ENCODE measurements at places on chromosomes 3 and 15.

DNA sequence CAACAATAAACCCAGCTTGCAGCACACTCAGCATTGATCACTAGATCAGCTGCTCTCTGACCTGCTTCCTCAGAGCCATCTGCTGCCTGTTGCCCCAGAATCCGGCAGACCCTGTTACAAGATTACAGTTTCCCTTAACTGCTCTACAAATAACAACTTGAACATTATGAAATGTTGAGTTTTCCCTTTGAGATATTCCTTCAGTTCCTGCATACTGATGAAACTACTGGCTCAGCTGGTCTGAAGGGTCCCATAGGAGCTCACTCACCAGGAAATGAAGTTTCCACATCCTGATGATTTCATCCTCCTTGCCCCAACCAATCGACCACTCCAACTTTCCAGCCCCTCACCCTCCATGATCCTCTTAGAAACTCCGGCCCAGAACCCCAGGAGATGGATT lies 281.9 kb downstream of the OCA2 start:
- no peak overlapping the region for H3K4me3 ChIP-seq
- no peaks in the 10 kb centered on the region for H3K4me1 ChIP-seq
- no peak overlapping the region for H3K27ac ChIP-seq
- no peak for DNase-seq
- H3K27me3 ChIP-seq: no peaks in the 10 kb centered on the region

- H3K27ac ChIP-seq: no peak overlapping the region
- no peak overlapping the region for H3K4me3 ChIP-seq
- H3K27me3 ChIP-seq: no peaks in the 10 kb centered on the region
- H3K4me1 ChIP-seq: no peaks in the 10 kb centered on the region
- DNase-seq: no peak
These were observed 43.4 kb downstream of the ARMC8 start for GRCh38 chr3:138230525-138230924.

GRCh38 chr3:165526367-165526766 lies 310.9 kb downstream of the BCHE start:
- no peak overlapping the region for H3K4me3 ChIP-seq
- no peaks in the 10 kb centered on the region for H3K27me3 ChIP-seq
- DNase-seq: no peak
- H3K4me1 ChIP-seq: no peaks in the 10 kb centered on the region

- no peaks in the 10 kb centered on the region for H3K36me3 ChIP-seq
- DNase-seq: no peak
- H3K27ac ChIP-seq: no peak overlapping the region
- no peaks in the 10 kb centered on the region for H3K27me3 ChIP-seq
- H3K4me1 ChIP-seq: no peaks in the 10 kb centered on the region
These were observed 198.6 kb upstream of the IL12A start for GRCh38 chr3:159789742-159790635.

DNA sequence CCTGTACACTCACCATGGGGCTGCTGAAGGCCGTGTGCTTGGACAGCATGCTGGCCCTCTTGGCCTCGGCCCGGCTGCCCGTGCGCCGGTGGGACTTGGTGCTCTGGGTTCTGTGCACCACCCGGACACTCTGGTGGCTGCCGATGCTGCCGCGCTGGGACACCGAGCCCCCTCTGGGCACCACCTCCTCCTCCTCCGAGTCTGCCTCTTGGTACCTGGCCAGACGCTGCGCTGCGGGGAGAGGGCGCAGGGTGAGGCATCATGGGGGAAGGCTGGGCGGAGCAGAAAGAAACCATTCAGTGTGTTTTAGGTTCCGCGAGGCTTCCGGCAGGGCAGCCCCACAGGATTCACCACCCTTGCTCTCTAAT lies 145.0 kb downstream of the ATP10A start:
- no peaks in the 10 kb centered on the region for H3K4me1 ChIP-seq
- no peaks in the 10 kb centered on the region for H3K27me3 ChIP-seq
- H3K4me3 ChIP-seq: no peak overlapping the region
- no peak overlapping the region for H3K27ac ChIP-seq

DNA sequence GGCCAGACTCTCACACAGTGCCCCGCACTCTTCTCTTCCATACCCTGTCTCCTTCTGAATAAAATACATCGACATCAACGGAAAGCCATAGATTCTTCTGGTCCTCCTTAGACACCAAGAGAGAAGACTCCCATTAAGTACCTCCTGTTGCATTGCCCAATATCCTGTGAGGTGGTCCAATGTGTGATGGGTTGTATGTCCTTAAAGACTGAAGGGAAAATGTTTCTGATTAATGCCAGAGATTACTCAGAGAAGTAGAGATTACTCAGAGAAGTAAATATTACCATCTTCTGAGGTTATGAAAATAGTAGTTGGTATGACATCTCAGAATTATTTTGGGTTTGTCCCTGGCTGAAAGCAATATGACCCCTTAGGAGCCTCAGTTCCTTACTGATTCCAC lies 60.8 kb upstream of the GALNT15 start:
- no peak overlapping the region for H3K27ac ChIP-seq
- DNase-seq: no peak
- H3K36me3 ChIP-seq: no peaks in the 10 kb centered on the region
- H3K4me1 ChIP-seq: no peaks in the 10 kb centered on the region

- H3K4me3 ChIP-seq: no peak overlapping the region
- no peaks in the 10 kb centered on the region for H3K27me3 ChIP-seq
- H3K27ac ChIP-seq: no peak overlapping the region
- H3K4me1 ChIP-seq: peaks cover 2% of the 10 kb centered on the region
- H3K36me3 ChIP-seq: no peaks in the 10 kb centered on the region
These were observed 462.7 kb downstream of the PLOD2 start for GRCh38 chr3:145698250-145698649.

DNA sequence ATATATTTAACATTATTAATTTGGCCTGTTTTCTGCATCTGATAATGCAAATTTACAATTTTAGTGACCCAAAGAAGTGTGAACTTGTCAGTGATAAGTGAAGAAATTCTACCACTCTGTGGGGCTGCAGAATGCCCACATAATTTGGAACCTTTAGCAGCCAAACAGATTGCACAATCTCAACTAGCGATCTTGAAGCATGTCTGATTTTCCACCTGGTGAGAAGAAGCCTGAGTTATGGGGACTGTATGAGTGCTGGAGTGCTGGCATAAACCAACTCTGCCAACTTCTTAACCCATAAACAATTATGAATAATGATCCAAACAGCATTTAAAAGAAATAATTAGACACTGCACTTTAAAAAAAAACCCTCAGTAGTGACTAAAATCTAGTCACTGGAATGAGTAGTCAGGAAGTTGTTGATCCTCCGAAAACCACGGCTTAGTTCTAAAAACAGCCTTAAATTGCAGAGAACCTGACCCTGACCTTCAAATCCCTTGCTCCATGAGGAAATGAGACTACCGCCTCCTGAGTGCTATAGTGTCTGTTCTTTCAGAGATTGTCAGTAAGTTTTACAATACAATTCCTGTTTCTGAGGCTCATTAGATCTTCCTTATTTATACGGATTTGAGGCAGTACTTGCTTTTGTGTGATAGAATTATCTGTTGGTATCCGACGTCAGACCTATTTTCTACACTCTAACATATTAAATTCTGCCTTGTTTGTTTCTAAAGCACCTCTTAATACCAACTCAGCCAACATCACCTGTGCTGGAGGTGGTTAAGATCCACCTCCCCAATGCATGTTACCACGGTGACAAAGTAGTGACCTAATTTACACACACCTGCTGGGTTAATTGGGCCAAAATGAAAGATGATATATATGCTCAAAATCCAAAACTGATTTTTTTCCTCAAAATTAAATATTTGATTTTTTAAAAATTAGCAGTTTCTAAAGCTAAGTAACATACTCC lies 267.7 kb downstream of the ZBTB20 start:
- peaks cover 9% of the 10 kb centered on the region for H3K4me1 ChIP-seq
- no peaks in the 10 kb centered on the region for H3K27me3 ChIP-seq
- no peak for DNase-seq
- H3K36me3 ChIP-seq: no peaks in the 10 kb centered on the region
- no peak overlapping the region for H3K27ac ChIP-seq

- no peaks in the 10 kb centered on the region for H3K27me3 ChIP-seq
- no peaks in the 10 kb centered on the region for H3K4me1 ChIP-seq
- no peaks in the 10 kb centered on the region for H3K36me3 ChIP-seq
- no peak for DNase-seq
These were observed 31.0 kb upstream of the PTPRG start for GRCh38 chr3:61530355-61530754.

DNA sequence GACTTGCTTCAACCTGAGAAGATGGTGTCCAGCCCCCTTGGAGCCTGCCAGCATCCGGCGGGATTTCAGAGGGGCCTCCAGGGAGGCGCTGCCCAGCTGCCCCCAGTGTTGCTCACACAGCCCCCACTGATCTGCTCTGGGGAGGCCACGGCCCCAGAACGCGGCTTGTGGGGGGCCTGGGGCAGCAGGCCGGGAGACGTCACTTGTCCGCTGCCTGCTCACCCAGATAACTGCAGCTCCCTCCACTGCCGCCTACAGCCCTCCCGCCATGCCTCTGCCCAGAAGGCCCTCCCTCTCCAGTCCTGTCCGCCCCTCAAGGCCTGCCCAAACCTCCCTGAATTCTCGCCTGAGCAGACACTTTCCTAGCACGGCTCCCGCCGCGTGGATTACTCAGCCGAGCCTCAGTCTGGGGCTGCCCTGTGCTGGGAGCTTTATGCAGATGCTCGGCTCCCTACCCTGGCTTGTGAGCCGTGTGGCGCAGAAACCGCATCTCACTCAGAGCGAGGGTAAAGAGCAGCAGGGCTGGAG lies 17.2 kb upstream of the ADIPOQ start:
- no peak overlapping the region for H3K27ac ChIP-seq
- no peak overlapping the region for H3K4me3 ChIP-seq
- peak; percentile 9 for DNase-seq
- H3K27me3 ChIP-seq: peaks cover 53% of the 10 kb centered on the region

DNA sequence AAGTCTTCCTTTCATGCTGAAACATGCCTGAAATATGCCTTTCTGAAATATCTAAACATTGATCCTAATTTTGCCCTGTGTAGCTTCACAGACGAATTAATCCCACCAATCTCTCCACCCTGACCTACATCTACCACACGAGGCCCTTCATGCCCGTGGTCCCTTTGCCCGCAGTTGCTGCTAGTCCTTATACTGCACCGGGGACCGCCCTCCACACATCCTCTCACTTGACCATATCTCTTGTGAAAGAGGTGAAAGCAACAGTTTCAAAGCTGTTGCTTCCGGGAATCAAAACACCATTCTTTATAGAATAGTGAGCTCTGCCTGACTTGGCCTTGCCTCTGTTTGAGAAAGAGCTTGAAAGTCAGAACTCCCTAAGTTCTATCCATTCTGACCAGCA lies 499.5 kb downstream of the NTRK3 start:
- no peak overlapping the region for H3K27ac ChIP-seq
- no peaks in the 10 kb centered on the region for H3K27me3 ChIP-seq
- no peaks in the 10 kb centered on the region for H3K36me3 ChIP-seq
- H3K4me1 ChIP-seq: peaks cover 31% of the 10 kb centered on the region
- H3K4me3 ChIP-seq: no peak overlapping the region

DNA sequence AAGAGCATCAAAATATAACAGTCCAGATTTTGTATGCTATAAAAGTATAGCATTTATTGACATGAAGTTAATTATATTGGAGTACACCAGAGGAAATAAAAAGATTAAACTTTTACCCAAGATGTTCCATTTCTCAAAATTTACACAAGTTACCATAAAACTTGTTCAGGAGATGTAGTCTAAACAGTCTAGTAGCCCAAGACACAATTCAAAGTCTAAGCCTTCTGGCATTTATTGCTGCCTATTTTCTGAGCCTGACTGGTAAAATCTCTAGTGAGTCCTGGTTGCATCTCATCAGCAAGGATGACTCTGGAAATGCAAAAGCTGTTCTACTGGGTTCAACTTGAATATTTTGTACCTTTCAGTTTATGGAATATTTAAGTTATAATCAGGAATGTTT lies 468.7 kb downstream of the PDCD6IP start:
- H3K36me3 ChIP-seq: no peaks in the 10 kb centered on the region
- no peak overlapping the region for H3K27ac ChIP-seq
- no peak for DNase-seq
- H3K27me3 ChIP-seq: no peaks in the 10 kb centered on the region

DNA sequence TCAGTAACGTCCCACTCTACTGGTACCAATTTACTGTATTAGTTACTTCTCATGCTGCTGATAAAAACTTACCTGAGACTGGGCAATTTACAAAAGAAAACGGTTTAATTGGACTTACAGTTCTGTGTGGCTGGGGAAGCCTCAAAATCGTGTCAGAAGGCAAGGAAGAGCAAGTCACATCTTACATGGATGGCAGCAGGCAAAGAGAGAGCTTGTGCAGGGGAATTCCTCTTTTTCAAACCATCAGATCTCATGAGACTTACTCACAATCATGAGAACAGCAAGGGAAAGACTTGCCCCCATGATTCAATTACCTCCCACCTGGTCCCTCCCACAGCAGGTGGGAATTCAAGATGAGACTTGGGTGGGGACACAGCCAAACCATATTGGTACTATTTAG lies 908.2 kb upstream of the NR2F2 start:
- no peak for DNase-seq
- no peak overlapping the region for H3K27ac ChIP-seq
- no peaks in the 10 kb centered on the region for H3K4me1 ChIP-seq
- no peaks in the 10 kb centered on the region for H3K36me3 ChIP-seq

GRCh38 chr15:86042226-86042625 lies 37.4 kb upstream of the AGBL1 start:
- H3K27ac ChIP-seq: no peak overlapping the region
- H3K4me3 ChIP-seq: no peak overlapping the region
- H3K27me3 ChIP-seq: no peaks in the 10 kb centered on the region
- no peaks in the 10 kb centered on the region for H3K4me1 ChIP-seq

DNA sequence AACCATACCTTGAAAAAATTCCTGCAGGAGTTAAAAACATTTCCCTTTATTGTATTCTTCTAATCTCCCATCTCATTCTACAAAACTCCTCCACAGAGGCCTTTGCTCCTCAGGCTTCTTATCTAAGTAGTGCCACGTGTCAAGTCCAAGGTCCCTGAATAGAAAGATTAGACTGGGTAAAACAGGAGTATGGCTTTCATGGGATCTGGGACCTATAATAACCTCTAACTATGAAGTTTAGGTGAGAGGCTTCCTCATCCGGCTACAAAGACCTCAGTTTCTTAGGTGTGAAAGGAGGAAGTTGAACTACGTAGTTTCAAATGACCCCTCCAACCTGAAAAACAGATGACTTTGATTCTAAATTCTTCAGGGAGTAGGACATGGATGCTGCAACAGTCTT lies 20.0 kb downstream of the GPR15 start:
- no peak overlapping the region for H3K27ac ChIP-seq
- H3K4me3 ChIP-seq: no peak overlapping the region
- H3K27me3 ChIP-seq: no peaks in the 10 kb centered on the region

DNA sequence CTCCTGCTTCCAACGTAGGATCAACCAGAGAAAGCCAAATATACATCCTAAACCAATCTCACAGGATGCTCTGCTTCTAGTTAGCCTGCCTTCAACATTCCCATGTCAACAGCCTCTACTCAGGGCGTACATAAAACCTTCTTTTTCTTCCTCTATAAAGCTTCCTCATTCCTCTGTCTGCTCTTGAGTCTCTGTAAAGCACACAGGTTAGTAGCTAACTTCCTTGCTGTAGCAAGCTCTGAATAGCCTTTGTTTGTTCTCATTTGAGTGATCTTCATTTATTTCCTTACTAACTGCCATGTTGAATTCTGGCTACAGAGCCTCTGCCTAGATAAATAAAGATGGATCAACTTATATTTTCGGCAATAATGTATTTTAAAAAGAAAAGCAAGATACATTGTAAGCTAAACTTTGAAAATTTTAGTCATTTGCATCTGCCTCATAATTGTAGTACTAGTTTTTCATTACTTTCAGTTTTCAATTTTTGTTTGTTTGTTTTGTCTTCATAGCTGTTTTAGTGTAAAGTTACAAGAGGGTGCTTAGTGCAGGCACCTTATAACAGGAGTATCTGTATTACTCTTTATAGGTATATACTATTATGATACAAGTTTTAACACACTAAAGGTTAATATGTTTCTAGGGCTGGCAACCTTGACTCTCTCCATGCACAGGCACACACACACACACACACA lies 498.2 kb downstream of the PYDC2 start:
- no peaks in the 10 kb centered on the region for H3K27me3 ChIP-seq
- H3K36me3 ChIP-seq: no peaks in the 10 kb centered on the region
- no peak overlapping the region for H3K4me3 ChIP-seq
- DNase-seq: no peak
- H3K27ac ChIP-seq: no peak overlapping the region
